ENCODE measurements at places on chromosomes 2 and 18. TPM values are rescaled to one million over a fixed set of nuclear protein-coding genes. Genes with fewer than 3 reads are reported as not detected.

Gene IKZF2
- total RNA-seq: 11.3 TPM

Gene ZNF519
- 11.5 TPM for total RNA-seq

Gene DSG1
- total RNA-seq: not detected

Gene CRYBA2
- total RNA-seq: not detected

Gene TMEM198
- 1.1 TPM for total RNA-seq

Gene TMEM131
- 45.1 TPM for total RNA-seq

Gene CRYGC
- not detected for total RNA-seq

Gene VWC2L
- not detected for total RNA-seq

Gene CIDEA
- total RNA-seq: not detected

Gene IL1RN
- total RNA-seq: 1.1 TPM

Gene TEKT4
- not detected for total RNA-seq

Gene VWA3B
- total RNA-seq: not detected

Gene LOXHD1
- total RNA-seq: not detected

Gene ACVR1C
- total RNA-seq: 0.63 TPM

Gene GRHL1
- 1.3 TPM for total RNA-seq

Gene SGPP2
- not detected for total RNA-seq

Gene FIGN
- 4.1 TPM for total RNA-seq

Gene AKAIN1
- not detected for total RNA-seq

Gene GDF7
- total RNA-seq: not detected

Gene AQP4
- total RNA-seq: not detected

Gene LRRTM4
- total RNA-seq: 1.5 TPM

Gene COLEC11
- 0.09 TPM for total RNA-seq

Gene AMER3
- total RNA-seq: not detected

Gene PROKR1
- total RNA-seq: not detected

Gene CABLES1
- 7.4 TPM for total RNA-seq

Gene WNT6
- not detected for total RNA-seq

Gene PLEKHH2
- total RNA-seq: 5.4 TPM

Gene ATOH8
- 17.0 TPM for total RNA-seq

Gene SPP2
- total RNA-seq: not detected

Gene TMEM247
- not detected for total RNA-seq

Gene SRBD1
- 15.7 TPM for total RNA-seq

Gene DSC3
- 0.09 TPM for total RNA-seq

Gene SLC38A11
- total RNA-seq: not detected

Gene CDH19
- not detected for total RNA-seq

Gene CTLA4
- total RNA-seq: not detected

Gene IMMT
- total RNA-seq: 76.6 TPM

Gene NCKAP5
- total RNA-seq: 1.7 TPM

Gene ANKRD29
- 6.1 TPM for total RNA-seq

Gene SLC9A4
- not detected for total RNA-seq

Gene LHCGR
- total RNA-seq: not detected

Gene YPEL5
- 102 TPM for total RNA-seq

Gene SLC4A5
- total RNA-seq: 0.45 TPM

Gene GREB1L
- 3.7 TPM for total RNA-seq

Data from fibroblast of the aortic adventitia (primary cell).